Lung (tissue), 17 donors: ENCODE measurements at places on chromosomes 5 and 9.

GRCh38 chr9:125850106-125850632 lies 103.0 kb downstream of the PBX3 start:
- no peak overlapping the region for H3K4me3 ChIP-seq
- no peaks in the 10 kb centered on the region for H3K27me3 ChIP-seq
- no peaks in the 10 kb centered on the region for H3K36me3 ChIP-seq
- no peak for DNase-seq
- H3K27ac ChIP-seq: no peak overlapping the region

DNA sequence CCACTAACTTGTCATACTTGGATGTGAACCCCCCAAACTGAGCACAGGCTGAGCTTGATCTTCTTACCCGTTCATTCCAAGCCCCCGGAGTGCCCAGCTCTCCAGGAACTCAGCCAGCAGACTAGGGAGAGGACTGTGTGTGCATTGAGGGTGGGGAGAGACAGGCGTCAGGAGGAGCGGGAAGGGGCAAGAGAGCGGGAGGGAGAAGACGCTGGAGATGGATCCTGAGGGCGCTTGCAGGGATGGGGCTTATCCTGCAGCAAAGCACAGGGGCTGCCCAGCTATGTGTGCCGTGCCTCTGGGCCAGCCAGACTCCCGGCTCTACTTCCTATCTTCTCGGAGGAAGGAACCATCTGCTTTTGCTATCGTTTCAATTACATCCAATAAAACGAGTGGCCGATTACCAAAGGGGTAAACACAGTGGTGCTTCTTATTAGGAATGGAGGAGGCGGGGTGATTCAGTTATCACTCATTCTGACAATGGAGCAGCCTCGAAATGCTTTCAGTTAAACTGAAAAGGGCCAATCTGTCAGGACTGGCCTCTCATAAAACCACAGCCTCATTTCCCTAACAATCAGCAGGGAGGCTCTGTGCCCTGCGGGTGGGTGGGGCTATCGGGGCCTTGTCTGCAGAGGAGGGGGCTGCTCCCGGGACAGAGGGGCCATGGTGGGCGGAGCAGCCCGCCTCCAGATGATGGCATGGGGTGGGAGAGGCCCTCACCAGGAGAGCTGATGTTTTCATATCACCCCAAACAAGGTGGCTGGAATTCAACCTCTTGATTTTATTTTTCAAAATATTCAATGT lies 168.2 kb downstream of the DAB2IP start:
- H3K36me3 ChIP-seq: no peaks in the 10 kb centered on the region

DNA sequence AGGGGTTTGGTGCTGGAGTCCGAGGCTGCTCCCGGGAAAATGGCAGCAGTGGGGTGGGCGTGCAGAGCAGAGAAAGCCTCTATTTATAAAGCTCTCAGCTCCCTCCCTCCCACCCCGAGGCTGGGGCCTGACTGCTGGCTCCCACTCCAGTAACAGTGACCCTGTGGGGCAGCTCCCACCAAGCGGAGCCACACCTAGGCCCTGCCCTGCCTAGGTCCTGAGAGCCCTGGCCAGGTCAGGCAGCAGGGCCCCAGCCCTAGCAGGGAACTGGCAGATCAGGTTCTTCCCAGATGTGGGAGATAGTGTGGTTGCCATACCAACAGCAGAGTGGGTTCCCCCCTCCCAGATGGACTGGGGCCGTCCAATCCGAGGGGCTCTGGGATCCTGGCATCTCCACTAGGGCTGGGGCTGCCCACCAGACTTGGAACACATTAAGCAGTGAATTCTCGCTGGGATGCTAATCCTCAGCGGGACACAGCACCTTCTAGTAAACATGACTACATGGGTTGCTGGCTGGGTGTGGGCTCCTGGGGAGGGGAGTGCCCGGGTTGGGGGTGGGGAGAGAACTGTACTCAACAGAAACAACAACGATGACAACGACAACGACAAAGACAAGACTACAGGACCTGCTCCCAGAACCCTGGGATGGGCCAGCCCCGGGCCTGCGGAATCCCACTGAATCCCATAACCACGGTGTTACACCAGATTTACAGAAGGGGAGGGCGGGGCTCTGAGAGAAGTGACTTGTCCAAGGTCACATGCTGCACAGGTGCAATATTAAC lies 1.5 kb downstream of the SH3GLB2 start:
- no peak overlapping the region for H3K4me3 ChIP-seq
- no peaks in the 10 kb centered on the region for H3K4me1 ChIP-seq
- H3K27me3 ChIP-seq: no peaks in the 10 kb centered on the region

DNA sequence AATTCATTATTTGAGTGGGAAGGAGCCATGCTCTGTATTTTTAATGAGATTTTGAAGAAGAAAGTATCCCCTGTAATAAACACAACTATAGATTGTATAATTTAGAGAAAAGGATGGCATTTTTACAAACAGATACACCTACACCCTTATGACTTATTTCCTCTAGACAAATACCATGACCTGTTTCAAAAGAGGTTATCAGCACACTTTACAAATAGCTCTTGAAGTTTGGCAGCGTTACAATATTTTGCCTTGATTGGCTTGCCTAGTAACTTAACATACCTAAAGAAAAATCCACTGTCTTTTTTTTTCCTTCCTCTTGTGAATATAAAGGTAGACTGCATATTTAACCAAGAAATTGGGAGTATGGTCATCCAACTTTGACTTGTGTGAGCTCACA lies 28.5 kb upstream of the CETN3 start:
- DNase-seq: no peak
- H3K4me3 ChIP-seq: no peak overlapping the region
- no peaks in the 10 kb centered on the region for H3K4me1 ChIP-seq
- H3K27me3 ChIP-seq: no peaks in the 10 kb centered on the region
- H3K36me3 ChIP-seq: no peaks in the 10 kb centered on the region

DNA sequence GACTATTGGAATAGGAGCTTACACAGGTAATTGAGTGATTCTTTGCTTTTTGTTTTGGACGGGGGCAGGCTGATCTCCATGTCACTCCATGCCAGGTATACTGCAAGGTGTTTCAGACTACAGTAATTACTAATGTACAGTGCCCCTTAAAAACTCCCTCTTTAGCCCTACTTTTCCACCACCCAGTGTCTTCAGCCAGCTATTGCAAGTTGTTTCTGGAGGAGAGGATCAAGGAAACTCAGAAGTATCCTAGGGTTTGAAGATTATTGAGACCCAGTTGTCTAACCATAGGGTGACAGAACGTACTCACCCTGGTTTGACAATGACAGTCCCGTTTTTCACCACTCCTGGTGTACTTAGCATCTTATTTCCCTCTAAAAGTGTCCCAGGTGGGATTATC lies 13.4 kb downstream of the CFAP95 start:
- DNase-seq: no peak
- H3K27ac ChIP-seq: no peak overlapping the region
- H3K27me3 ChIP-seq: no peaks in the 10 kb centered on the region
- H3K4me1 ChIP-seq: no peaks in the 10 kb centered on the region
